ENCODE measurements at places on chromosomes 16 and 17.

DNA sequence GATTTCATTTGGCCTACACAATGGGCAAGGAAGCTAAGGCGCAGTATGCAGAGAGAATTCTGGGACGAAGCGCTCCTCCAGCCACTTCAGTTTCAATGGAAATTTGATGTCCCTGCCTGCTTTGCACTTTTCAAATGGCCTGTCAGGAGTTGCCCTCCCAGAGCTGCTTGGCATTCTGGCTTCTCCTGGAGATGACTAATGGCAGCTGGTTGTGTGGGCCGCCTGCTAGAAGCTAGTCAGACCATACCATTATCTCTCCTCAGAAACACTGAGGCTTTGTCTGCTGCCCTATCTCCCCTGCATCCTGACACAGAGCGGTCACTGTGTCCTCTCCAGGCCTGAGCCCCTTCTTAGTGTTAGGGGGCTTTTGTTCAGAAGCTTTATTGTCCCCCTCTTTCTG lies 180.1 kb downstream of the SPECC1 start:
- DNase-seq, result peak; percentile 87

- peak; percentile 80 for DNase-seq
Measured at GRCh38 chr16:56936491-56936890, 4.5 kb downstream of the HERPUD1 start.

- peak; percentile 43 for DNase-seq
Measured at GRCh38 chr16:82070656-82071369, 35.8 kb downstream of the HSD17B2 start.

GRCh38 chr16:21703589-21704174 lies 39.9 kb downstream of the OTOA start:
- DNase-seq, result no peak

DNA sequence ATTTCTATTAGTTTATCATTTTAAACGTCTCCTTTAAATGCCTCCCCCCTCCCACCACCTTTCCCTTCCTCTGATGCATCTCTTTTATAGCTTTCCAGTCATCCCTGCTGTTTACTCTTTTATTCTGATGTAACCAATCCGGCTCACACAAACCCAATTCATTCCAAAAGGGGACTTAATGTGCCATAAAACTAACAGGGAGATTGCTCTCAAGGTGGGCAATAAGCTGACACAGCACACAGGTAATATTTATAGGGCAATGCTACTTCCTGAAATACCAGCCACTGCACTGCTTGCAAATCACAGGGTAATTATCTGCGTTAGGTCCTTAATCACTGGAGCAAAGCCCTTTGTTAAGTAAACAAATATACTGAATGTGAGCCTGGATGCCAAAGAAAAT lies 23.3 kb upstream of the CA10 start:
- DNase-seq, result no peak

DNA sequence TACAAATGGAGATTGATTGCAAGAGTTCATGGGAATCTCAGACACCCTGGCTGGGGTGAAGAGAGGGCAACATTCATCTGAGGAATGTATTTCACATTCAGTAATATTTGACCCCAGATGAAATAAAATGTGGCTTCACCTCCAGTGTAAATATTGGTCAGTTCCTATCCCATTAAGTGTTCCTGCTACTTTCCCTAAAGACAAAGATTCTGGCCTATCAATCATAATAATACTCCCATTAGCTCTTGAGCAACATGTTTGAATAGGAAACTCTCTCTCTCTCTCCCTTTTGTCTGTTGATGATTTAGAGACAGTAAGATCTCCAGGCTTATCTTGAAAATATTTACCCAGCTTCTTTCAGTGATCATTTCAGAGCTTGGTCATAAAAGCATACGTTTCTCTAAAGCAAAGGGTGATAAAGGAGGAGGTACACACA lies 70.1 kb downstream of the KCNJ2 start:
- peak; percentile 8 for DNase-seq

Data from fibroblast of lung (primary cell).